ENCODE measurements at places on chromosomes 7 and 10.
A peak's percentile ranks its signal among the peaks of the same experiment; 100 is the strongest.

DNA sequence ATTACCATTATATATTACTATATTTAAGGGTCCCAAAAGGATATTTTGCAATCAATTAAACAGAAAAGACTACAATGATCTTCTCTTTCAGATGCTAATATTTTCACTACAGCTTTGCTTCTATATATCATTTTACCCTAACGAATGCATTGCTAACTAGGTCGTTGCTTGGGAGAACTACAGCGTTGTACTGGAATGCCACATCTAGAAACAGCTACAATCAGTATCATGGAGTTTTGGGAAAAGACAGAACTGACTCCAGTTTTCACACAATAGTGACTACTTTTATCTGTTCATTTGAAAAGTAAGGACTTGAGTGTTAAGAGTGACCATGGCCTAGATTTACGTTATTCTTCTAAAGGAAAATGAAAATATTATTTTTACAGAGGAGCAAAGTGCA, 38.5 kb downstream of the LRRN3 start:
- no peak for DNase-seq

- no peak for DNase-seq
These were observed 680.2 kb downstream of the SDK1 start for GRCh38 chr7:3981281-3981680.

DNA sequence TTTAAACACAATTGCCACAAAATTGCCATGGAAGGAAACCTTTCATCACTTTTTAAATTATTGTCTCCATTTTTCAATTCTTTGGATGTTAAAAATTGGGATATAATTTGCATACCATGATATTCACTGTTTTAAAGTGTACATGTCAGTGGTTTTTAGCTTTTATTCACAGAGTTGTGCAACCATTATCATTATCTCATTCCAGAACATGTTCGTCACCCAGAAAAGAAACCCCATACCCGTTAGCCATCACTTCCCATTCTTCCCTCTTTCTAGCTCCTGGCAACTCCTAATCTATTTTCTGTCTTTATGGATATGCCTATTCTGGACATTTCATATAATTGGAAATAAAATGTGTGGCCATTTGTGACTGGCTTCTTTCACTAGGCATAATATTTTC, 260.3 kb upstream of the FERD3L start:
- peak; percentile 56 for DNase-seq

GRCh38 chr7:80644054-80644453, 5.6 kb downstream of the CD36 start:
- no peak for DNase-seq

GRCh38 chr10:126218778-126219649, 169.3 kb downstream of the ADAM12 start:
- no peak for DNase-seq

GRCh38 chr7:33645104-33645503, 260.2 kb upstream of the BMPER start:
- peak; percentile 21 for DNase-seq

DNA sequence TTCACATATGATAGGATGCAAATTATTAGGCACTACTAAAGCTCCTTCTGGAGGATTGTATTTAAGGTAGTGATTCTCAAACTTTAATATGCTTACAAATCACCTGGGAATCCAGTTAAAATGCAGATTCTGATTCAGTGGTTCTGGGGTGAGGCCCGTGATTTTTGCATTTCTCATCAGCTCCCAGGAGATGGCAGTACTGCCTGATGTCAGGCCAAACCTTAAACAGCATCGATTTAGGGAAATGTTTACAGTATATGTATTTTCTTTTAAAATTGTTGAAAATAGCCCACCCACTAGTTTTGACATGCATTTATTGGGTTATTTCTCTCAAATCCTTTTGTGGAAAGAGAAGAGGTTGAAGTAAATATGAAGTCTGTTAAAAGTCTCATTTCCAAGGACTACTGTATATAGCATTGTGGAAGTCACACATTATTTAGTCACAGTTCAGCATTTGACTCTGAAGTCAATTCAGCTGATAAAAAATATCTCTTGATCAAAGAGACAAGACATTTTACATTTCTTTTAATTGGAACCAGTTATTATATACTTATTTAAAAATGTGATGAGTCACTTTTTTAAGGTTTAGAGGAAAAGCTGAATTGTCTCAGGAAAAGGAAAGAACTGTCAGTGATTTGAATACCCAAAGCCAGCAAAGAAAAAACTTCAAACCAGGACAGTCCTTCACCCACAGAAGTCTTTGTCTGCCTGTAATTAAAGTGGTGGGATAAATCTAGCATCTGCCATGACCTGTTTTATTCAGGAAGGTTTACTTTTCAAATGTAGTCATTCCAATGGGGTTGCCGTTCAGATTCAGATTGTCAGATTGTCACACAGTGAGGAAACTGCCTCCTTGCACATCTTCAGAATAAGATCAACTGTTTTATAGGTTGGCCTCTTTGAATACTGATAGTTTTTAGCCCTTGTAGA, 21.1 kb upstream of the HBP1 start:
- peak; percentile 52 for DNase-seq

DNA sequence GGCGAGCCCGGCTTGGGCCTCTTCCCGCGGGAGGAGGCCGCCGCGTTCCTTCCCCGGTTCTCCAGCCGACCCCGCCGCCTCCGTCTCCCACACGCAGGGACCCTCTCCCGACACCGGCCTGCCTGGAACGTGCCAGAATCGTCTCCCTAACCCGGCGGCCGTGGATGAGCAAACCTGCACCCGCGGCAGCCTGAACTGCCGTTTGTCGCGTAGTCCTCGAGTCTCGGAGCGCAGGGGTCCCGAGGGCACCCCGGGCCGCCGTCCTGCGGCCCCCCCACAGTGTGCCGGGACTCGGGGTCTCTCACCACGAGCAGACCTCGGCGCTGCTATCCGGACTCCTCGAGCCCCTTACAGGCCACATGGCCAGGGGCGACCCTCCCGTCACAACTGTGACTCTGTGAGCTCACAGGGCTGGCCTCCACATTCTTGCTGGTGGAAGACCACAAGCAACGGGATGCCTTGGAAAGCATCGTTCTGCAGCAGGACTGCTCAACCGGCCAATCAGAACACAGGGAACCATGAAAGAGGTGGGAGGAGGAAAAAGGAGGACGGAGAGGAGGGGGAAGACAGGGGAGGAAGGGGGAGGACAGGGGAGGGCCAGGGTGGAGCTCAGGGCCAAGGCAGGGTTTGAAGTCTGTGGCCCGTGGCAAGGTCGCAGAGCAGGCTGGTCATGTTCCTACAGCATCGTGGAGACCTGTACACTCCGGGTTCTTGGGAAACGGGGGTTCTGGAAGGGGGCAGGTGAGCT, 276.9 kb downstream of the DNAJB6 start:
- no peak for DNase-seq

DNA sequence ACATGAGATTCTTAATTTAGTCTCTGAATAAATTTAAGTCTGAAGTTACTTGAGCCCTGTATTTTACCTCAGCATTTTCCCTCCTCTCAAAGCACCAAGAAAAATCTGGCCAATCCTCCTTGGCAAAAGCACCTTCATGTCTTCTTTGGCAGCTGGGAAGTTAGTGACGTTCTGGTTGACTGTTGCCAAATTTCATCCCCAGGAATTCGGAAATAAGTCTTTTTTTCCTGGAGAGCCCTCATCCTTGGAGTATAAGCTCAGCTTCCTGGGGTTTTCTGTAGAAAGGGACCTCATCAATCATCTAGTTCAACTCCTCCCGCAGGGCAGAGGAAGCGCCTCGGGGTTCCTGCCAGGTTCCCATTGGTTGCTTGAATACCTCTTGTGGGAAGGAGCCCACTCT, 377.6 kb downstream of the PHTF2 start:
- peak; percentile 44 for DNase-seq

- DNase-seq, result no peak
These were observed 14.3 kb downstream of the GRK5 start for GRCh38 chr10:119221666-119222065.

DNA sequence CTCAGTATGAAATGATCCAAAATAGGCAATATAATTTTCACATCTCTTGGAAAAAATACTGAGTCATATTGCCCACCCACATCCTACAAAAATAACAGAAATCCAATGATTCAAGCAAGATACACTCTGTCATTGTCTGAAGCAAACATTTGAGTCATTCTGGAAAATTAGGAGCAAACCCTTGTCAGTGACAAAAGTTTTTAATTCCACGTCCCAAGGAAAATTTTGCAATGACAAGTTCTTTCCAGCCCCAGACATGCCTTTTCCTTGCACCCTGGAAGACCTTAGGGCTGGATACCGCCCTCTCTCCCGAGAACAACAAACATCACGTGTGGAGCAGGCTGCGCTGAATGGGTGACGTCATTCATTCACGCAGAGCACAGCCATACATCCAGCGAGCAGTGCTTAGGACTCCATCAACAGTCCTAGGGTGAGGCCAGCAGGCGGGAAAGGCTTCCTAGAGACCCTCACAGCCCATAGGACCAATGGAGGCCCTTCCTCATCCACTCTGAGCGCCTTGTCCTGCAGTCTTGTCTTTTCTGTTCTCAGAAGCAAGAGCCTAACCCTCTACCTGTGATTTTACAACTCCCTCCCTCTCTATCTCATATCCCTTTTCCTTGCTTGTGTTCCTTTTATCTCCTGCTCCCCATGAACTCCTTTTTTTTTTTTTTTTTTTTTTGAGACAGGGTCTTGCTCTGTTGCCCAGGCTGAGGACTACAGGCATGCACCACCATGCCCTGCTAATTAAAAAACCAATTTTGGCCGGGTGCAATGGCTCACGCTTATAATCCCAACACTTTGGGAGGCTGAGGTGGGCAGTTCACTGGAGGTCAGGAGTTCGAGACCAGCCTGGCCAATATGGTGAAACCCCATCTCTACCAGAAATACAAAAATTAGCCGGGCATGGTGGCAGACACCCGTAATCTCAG, 23.5 kb upstream of the KDM7A start:
- peak; percentile 72 for DNase-seq

GRCh38 chr10:110502072-110502845, 4.6 kb downstream of the DUSP5 start:
- DNase-seq, result no peak

DNA sequence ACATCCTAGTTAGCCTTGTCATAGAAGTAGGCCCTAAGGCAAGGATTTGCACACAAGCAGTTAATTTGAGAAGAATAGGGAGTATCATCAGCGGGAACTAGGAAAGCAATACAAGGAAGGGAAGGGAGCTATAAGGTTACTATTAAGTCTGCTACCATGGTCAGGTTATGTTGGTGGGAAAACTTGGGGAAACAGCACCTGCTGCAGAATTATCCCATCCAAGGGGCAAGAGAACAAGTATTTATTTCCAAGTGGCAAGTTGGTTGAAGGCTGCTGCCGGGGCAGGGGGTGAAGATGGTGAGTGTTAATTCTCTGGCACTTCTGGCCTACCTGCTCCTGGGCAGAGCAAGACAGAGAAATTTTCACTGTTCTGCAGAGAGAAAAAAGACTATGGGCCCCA, 55.0 kb downstream of the CAV1 start:
- DNase-seq, result no peak

DNA sequence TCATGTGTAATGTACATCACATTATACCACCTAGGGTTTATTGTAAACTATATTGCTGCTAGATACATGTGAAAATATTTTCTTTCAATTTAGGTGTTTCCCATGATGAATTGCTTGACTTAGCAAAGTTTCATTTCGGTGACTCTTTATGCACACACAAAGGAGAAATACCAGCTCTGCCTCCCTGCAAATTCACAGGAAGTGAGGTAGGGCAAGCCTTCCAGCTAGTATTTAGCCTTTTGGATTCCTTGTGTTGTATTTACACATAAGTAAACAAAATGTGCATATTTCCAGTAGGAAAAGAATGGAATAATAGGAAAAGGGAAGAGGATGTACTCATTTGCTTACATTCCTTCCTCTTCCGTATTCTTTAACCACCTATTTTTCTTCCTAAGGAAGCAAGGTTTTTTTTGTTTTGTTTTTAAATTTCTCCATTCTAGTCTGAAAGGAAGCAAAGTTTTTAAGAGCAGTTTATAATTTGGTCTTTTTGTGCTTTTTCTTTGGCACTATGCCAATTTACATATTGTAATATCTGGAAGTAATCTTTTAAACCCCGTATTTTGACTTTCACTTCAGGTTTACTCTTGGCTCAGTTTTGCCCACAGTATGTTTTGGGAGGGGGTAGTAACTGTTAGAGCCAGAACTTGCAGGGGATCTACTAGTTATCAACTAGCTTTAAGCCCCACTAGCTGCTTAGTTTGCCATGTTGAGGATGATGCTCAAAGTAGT, 10.4 kb downstream of the PMPCB start:
- no peak for DNase-seq

- DNase-seq, result no peak
These were observed 1.7 kb upstream of the MCU start for GRCh38 chr10:72690071-72690755.

GRCh38 chr7:24574386-24574785, 1.1 kb downstream of the PALS2 start:
- DNase-seq, result peak; percentile 33

GRCh38 chr7:72297636-72298035, 114.5 kb downstream of the CALN1 start:
- DNase-seq, result no peak

- no peak for DNase-seq
These were observed 82.5 kb downstream of the RTKN2 start for GRCh38 chr10:62185919-62186692.

DNA sequence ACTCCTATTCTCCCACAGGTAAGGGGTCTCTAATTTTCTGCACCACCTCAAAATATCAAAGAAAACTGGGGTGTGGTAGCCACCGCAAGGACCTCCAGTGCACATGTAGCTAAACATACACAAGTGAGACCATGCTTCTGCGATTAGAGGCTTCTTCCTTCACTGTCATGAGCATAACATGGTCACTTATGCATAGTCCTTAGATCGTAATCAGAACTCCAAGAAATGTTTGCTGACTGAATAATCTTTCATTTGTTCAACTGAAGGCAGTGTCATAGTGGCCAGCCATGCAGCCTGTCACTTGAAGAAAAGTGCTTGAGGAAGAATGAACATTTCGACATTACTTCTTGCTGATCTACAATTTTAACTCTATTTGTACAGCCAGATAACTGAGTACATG, 14.6 kb downstream of the TWIST1 start:
- no peak for DNase-seq

DNA sequence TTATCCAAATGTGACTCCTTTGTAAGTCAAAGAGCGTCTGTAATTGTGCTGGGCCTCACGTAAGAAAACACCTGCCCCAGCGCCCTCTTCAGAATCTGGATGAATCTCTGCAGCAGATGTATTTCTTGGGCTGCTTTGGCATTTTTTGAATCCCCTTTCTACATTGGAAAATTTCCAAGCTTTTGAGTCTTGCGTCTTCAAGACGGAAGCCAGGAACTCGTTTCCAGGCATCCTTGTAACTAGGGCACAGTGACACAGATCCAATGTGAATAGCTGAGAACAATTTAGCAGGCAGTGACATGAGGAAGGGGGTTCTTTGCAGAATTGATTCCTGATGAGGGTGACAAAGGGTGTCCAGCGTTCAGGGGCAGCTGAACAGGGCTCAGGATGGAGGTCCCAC, 862.3 kb downstream of the TYW1 start:
- DNase-seq, result no peak

- no peak for DNase-seq
These were observed 73.0 kb downstream of the TFPI2 start for GRCh38 chr7:93817526-93817925.
